Activated B cell treated with CpG ODN at 0.5 μM for 24 hours (primary cell): ENCODE measurements at places on chromosomes 11 and 22. TPM values are rescaled to one million over a fixed set of nuclear protein-coding genes. Genes with fewer than 3 reads are reported as not detected.
A peak's percentile ranks its signal among the peaks of the same experiment; 100 is the strongest.

Gene SEC14L6
- not detected in 2 replicates for total RNA-seq

Gene MFRP
- total RNA-seq, result not detected in 2 replicates

Gene RBFOX2
- total RNA-seq, result not detected in 2 replicates

Gene CEP126
- 1.4 and 1.5 TPM in 2 replicates for total RNA-seq

Gene UPK3A
- 1.4 and 1.6 TPM in 2 replicates for total RNA-seq

DNA sequence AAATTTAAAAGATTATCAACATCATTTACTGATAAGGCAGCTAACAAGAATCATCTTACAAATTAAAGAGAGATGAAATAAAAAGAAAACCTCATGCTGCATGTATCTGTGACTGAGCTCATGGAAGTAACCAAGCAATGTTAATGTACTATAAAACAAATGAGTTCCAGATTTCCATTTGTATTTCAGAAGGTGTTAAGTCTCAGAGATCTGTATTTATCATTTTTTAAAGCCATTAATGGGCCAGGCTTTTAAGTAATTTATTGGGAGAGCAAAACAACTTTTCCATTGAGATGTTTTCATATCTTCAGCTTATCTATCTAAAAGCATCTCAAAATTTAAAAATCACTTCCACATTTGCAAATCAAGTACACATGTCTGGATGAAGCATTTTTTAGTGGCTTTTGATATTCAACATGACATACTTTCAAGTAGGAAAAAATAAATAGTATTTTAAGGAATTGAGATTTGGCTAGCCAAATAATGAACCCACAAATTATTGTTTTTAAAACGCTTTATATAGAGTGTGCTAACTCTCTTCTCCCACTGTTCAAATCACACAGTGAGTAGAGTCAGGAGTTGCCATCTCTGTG lies 17.9 kb upstream of the BBOX1 start:
- DNase-seq, result no peak
- no peaks in the 10 kb centered on the region for H3K4me1 ChIP-seq
- H3K4me3 ChIP-seq, result no peak overlapping the region
- no peaks in the 10 kb centered on the region for H3K36me3 ChIP-seq

- H3K36me3 ChIP-seq, result peaks cover 38% of the 10 kb centered on the region
- H3K4me3 ChIP-seq, result no peak overlapping the region
- no peak overlapping the region for H3K27ac ChIP-seq
- no peak for DNase-seq
Observed at GRCh38 chr11:74147199-74147929, 23.4 kb downstream of the C2CD3 start.

DNA sequence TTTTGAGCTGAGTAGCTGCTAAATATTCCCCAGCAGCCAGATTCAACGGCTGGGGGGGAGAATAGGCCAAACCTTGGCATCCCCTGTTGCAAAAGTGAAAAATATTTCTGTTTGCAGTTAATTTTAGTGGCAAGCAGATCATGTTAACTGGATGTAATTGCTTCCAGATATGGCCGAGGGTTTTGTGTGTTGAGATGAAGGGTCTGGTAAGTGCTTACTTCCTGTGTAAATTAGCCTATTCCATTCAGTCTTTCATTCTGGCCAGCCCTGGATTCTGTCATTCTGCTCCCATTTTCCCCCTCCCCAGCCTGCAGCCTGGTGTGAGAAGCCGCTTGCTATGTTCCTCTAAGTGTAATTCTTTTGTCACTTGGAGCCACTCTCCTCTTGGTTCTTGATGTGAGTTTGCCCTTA lies 17.4 kb downstream of the ZBTB16 start:
- H3K4me1 ChIP-seq, result peaks cover 36% of the 10 kb centered on the region
- no peaks in the 10 kb centered on the region for H3K36me3 ChIP-seq
- no peak overlapping the region for H3K4me3 ChIP-seq
- H3K27me3 ChIP-seq, result peaks cover 39% of the 10 kb centered on the region

GRCh38 chr11:61693922-61694601 lies 13.9 kb downstream of the DAGLA start:
- no peak overlapping the region for H3K4me3 ChIP-seq
- H3K36me3 ChIP-seq, result no peaks in the 10 kb centered on the region

DNA sequence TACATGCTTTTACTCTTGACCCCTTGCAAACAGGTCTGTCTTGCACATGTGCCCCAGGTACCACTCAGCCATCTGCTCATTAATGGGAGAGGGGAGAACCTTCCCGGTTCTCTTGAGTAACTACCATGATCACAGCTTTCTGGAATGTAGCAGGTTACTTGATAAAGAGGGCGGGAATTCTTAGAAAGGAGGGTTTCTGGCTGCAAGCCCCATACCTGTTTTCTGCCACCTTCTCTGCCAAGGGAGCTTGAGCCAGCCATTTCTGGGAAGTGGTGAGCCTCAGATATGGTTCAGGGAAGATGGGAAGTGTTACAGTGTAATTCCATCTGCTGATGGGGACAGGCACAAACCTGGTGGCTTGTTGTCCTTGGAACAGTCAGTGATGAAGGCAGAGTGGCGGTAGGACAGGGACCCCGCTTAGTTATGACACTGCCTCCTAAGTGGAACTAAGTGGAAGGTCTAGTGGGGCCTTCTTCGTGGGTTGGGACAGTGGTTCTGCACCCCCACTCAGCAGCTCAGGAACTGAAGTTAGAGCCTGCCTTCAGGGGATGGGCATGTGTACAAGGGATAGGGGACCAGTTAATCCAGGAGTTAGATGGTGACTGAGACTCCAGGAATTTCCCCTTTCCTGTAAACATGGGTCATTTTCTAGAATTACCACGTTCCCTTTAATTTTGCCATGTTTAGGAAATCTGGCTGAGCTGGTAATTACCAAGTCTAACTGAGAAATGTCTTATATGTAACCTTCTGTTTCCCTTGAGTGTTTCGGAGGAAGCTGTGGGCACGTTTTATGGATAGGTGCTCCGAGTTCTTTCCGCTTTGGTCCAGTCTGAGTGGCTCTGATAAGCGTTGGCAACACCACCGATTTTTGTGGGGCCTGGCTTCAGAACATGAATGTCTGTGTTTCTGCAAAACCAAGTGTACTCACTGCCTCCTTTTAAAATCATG lies 35.3 kb downstream of the BCR start:
- DNase-seq, result no peak
- H3K4me1 ChIP-seq, result peaks cover 85% of the 10 kb centered on the region

- no peak overlapping the region for H3K27ac ChIP-seq
- DNase-seq, result no peak
- H3K36me3 ChIP-seq, result peaks cover 75% of the 10 kb centered on the region
- H3K4me1 ChIP-seq, result no peaks in the 10 kb centered on the region
- no peak overlapping the region for H3K4me3 ChIP-seq
Observed at GRCh38 chr11:134145715-134146114, 76.8 kb downstream of the JAM3 start.

- peaks cover 8% of the 10 kb centered on the region for H3K36me3 ChIP-seq
- H3K4me3 ChIP-seq, result peak overlapping the region; percentile 90
- no peak for DNase-seq
- H3K27ac ChIP-seq, result peak overlapping the region; percentile 64
- H3K27me3 ChIP-seq, result no peaks in the 10 kb centered on the region
- peaks cover 41% of the 10 kb centered on the region for H3K4me1 ChIP-seq
Observed at GRCh38 chr11:63939397-63939891, 642 bp downstream of the NAA40 start.

DNA sequence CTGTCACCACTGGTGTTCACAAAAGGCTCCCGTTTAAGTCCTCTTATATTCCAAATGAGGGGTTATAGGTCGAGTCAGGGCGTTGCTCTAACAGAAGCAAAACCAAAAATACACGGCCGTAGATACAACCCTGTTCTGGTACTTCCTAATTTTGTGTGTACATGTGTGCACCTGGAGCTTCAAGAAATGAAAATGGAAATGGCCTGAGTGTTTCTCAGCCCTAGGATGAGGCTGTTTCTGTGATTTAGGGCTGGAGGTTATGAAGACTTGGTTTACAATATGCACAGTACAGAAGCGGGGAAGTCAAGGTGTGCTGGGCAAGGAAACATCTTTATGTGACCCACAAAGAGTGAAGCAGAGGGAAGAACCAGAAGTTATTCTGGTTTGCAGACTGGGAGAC lies 110.4 kb upstream of the OR4B1 start:
- DNase-seq, result no peak
- no peaks in the 10 kb centered on the region for H3K36me3 ChIP-seq
- no peaks in the 10 kb centered on the region for H3K27me3 ChIP-seq
- H3K27ac ChIP-seq, result peak overlapping the region; percentile 63
- H3K4me1 ChIP-seq, result peaks cover 91% of the 10 kb centered on the region

- no peaks in the 10 kb centered on the region for H3K4me1 ChIP-seq
- H3K36me3 ChIP-seq, result no peaks in the 10 kb centered on the region
- no peak overlapping the region for H3K4me3 ChIP-seq
- no peak overlapping the region for H3K27ac ChIP-seq
Observed at GRCh38 chr11:101618709-101619108, 34.9 kb upstream of the TRPC6 start.

GRCh38 chr22:43878079-43878795 lies 13.6 kb downstream of the PNPLA5 start:
- H3K4me3 ChIP-seq, result no peak overlapping the region
- H3K4me1 ChIP-seq, result no peaks in the 10 kb centered on the region
- DNase-seq, result no peak

- no peaks in the 10 kb centered on the region for H3K36me3 ChIP-seq
- no peak for DNase-seq
- H3K27me3 ChIP-seq, result peaks cover 11% of the 10 kb centered on the region
- no peak overlapping the region for H3K4me3 ChIP-seq
Observed at GRCh38 chr11:71208011-71208774, 44.2 kb downstream of the SHANK2 start.

DNA sequence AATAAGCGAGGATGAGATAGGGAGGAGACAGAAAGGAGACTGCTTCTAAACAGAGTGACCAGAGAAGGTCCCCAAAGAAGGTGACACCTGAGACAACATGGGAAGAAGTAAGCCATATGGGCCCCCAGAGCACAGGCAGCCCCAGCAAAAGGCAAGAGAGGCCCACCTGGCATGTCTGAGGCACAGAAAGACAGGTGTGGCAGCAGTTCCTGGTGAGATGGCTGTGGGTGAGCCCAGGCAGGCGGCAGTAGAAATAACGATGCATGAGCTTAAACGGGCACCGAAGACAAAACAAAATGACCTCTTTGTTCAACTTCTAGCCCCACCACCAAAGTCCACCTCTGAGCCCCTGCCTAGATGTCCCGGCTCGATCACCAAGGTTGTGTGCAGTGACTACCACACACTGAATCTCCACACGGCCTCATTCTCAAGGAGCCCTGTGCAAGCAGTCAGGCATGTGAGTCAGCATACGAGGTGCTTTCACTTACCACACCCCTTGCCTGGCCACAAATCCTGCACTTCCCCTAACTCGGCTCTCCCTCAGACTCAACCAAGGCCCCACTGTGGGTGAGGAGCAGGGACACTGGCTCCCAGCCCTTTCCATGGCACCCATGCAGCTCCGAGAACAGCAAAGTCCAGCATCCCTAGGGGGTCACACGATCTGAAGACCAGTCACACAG lies 77.6 kb downstream of the PACSIN2 start:
- H3K27me3 ChIP-seq, result no peaks in the 10 kb centered on the region
- DNase-seq, result peak; percentile 43
- H3K4me3 ChIP-seq, result peak overlapping the region; percentile 60
- peaks cover 76% of the 10 kb centered on the region for H3K4me1 ChIP-seq
- no peaks in the 10 kb centered on the region for H3K36me3 ChIP-seq
